ENCODE measurements at places on chromosomes 16 and 17.

- no peak for DNase-seq
Observed at GRCh38 chr16:49620869-49621240, 235.1 kb downstream of the ZNF423 start.

DNA sequence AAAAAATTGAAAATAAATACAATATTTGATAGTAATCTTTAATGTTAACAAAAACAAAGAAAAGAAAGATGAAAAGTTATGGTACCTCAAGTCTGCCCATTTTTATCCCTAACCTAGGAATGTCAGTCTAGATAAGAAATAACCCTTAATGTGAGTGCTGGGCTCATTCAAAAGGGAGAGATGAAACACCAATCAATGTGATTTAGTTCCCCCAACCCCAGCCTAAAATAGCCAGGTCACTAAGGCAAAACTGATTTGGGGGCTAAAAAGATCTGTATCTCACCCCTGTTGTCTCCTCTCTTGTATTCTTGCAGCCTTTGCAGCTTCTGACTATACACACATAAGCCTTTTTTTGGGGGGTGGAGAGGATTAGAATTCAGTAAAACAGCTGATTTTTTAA is 3.2 kb upstream of the IGF2BP1 start:
- DNase-seq: no peak

- DNase-seq: peak; percentile 45
Observed at GRCh38 chr17:9360677-9361081, 214.9 kb downstream of the STX8 start.

GRCh38 chr16:28542646-28543045 is 3.9 kb upstream of the NUPR1 start:
- DNase-seq: no peak

DNA sequence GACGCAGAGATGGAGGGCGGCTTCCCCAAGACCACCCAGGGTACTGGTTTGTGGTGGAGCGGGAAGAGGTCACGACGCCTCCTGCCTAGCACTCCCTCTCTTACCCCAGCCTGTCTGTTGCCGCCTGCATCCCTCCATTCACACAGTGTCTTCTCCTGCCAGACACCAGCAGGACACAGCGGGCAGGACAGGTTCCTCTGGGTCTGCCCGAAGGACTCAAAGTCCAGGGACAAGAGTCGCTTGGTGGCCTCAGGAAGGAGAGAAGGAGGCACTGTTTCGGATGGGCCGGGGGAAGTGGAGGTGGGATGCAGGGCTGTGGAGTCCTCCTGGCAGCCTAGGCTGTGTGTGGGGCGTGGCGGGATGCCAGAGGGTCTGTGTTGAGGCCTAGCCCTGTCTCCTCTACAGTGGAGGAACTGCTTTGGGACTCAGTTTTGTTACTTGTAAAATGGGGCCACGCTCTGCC is 19.6 kb upstream of the TNS4 start:
- no peak for DNase-seq

GRCh38 chr16:2471016-2471652 is at the start of gene NTN3:
Gene NTN3, plus strand, starts transcription at chr16:2471297. Its CDS starts 405 bp downstream, at chr16:2471702.
- no peak for DNase-seq

DNA sequence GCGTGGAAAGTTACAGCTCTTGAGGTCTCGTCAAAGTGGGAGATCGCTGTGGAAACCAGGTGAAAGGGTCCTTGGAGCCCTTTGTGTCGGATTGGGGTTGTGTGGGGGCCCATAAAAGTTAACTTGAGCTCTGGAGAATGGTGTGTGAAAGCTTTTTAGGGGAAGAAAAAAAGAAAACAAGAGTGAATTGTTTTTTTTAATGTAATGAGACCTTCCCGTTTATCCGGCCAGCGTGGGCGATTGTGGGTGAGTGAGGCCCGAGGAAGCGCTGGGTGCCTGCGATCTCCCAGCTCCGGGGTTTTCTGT is 150.6 kb downstream of the MSI2 start:
- DNase-seq: no peak
